ENCODE measurements at places on chromosomes 1 and 21.
A peak's percentile ranks its signal among the peaks of the same experiment; 100 is the strongest.

DNA sequence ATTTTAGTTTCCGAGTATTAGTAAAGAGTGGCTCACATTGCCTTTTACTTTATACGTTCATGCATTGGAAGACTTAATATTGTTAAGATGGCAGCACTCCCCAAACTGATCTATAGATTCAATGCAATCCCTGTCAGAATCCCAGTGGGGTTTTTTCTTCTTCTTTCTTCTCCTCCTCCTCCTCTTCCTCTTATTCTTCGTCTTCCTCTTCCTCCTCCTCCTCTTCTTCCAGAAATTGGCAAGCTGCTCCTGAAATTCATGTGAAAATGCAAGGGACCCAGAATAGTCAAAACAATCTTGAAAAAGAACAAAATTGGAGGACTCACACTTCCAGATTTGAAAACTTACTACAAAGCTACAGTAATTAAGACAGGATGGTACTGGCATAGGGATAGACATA is 23.2 kb upstream of the MACF1 start:
- DNase-seq, result no peak

DNA sequence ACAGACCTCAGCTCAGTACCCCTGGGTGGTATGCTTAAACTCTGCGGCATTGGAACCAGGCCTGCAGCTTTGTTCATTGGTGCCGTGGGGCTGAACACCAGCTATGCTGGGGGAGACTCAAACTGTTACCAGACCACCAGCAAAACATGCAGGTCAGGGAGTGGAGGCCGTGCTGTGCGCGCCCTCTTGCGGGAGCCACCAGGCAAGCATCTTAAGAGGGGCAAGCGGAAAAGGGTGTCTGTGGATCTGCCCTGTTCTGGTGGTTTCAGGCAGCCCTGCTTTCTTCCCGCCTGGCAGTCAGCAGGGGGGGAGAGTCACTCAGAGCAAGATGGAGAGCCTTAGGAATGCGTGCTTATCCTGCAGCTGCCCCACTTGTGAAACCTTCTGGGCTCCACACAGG is 276.9 kb upstream of the ZRANB2 start:
- DNase-seq, result no peak

DNA sequence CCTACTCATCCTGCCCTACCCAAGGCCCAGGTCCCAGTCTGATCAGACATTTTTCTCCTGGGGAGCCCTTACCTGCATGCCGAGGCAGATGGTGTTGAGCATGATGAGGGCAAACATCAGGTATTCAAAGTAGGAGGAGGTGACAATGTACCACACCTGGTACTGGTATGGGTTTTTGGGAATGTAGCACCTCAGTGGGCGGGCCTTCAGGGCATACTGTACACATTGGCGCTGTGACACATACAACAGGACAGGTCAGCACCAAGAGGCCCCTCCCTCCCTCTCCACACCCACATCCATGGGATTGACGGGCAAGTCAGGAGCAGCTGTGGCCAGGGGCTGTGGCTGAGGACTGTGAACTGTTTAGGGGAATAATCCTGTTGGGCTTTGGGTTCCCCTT is 37.1 kb upstream of the KIF21B start:
- no peak for DNase-seq

DNA sequence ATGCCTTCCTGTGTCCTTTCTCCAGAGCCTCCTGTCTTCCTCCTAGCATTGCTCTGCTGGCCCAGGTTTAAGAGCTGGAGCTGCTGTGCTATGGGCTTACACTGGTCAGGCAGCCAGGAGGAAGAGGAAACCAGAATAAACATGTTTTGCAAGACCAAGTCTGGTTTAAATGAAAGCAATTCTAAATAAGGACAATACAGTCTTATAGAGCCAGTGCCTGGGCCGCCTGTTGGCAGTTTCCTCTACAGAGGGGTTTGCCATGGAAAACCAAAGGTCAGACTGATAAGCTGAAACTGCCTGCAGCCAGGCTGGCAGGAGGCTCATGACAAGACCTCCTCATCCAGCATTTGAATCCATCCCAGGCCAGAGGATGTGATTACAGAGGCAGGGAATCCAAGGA is 92.9 kb upstream of the FGGY start:
- no peak for DNase-seq

DNA sequence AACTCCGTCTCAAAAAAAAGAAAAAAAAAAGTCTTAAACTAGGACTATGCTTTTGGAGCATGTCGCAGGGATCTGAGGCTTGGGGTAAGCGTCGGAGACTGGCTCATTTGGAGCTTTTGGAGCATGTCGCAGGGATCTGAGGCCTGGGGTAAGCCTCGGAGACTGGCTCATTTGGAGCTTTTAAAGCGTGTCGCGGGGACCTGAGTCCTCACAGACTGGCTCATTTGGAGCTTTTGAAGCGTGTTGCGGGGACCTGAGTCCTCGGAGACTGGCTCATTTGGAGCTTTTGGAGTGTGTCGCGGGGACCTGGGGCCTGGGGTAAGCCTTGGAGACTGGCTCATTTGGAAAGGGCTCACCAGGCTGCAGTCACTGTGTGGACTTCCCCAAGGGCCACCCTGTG is 13.6 kb upstream of the TSPEAR start:
- no peak for DNase-seq

- DNase-seq, result no peak
Measured at GRCh38 chr1:162386292-162387225, 5.0 kb downstream of the C1orf226 start.

GRCh38 chr1:159089184-159089791 is 12.7 kb upstream of the AIM2 start:
- no peak for DNase-seq

DNA sequence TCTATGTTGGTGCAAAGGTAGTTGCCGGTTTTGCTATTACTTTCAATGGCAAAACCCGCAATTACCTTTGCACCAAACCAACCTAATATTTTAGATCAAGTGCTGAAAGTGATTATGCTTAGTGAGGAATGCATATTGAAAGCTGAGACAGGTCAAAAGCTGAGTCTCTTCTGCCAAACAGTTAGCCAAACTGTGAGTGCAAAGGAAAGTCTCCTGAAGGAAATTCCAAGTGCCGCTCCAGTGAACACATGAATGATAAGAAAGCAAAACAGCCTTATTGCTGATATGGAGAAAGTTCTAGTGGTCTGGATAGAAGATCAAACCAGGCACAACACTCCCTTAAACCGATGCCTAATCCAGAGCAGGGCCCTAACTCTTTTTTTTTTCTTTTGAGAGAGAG is 83.1 kb upstream of the ERRFI1 start:
- no peak for DNase-seq

- DNase-seq, result peak; percentile 33
Measured at GRCh38 chr1:239951511-239952140, 140.1 kb upstream of the FMN2 start.

GRCh38 chr1:87979079-87979478 is 650.4 kb downstream of the LMO4 start:
- no peak for DNase-seq

- no peak for DNase-seq
Measured at GRCh38 chr21:42575111-42575510, 61.5 kb downstream of the SLC37A1 start.

DNA sequence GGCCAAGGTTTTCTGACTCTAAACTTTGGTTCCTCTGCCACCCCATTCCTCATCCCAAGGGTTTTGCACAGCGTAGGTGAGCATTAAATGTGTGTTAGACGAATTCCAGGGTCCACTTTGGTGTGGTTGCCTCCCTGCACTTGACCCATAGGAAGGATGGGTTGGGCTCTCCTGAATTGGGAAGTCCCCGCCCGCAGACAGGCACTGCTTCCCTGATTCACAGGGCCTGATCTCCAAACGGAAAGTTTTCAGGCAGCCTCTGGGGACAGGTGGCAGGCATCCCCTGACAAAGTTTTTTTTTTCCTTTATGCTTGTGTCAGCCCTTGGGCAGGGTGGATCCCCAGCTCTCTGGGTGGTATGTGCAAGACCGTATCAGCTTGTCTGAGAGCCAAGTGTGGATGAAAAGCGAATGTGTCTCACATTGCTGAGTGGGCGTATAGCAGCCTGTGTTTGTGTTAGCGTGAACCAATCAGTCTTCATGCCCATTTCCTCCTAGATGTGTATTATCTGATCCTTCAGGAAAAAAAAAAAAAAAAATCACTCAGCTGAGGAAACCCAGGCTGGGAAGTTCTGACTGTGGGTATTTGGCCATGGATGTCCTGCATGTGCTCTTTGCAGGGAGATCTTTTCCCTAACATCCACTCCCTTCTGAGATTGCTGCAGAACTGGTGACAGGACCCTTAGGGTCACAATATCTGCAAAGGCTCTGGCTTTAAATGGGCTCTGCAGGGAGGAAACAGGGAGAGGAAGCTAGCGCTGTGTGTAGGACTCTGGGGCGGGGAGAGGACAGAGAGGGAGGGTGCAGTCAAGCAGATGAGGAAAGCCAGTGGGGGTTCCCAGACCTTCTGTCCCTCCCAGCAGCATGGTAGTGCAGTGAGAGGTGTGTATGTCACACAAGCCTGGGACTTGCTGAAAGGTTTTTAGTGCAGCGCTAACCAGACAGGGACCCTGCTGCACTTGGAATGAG is 42.2 kb upstream of the TRABD2B start:
- DNase-seq, result peak; percentile 33

DNA sequence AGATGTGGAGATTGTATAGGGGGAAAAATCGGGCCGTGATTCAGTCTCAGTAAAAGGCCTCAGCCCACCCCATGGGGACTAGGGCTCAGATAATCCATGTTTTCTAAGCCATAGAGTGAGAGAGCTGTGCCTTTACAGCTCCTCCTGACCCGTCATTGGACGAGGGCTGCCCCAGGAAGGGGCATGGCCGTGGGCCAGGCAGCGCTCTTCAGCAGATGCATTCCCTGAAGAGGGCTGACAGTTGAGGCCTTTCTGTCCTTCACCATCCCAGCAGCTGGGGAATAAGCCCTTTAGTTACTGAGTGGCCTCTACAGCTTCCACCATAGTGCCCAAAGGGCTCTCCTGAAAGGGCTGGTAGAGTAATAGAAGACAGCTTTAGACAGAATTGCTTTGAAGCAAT is 57.2 kb downstream of the ST3GAL3 start:
- DNase-seq, result no peak

DNA sequence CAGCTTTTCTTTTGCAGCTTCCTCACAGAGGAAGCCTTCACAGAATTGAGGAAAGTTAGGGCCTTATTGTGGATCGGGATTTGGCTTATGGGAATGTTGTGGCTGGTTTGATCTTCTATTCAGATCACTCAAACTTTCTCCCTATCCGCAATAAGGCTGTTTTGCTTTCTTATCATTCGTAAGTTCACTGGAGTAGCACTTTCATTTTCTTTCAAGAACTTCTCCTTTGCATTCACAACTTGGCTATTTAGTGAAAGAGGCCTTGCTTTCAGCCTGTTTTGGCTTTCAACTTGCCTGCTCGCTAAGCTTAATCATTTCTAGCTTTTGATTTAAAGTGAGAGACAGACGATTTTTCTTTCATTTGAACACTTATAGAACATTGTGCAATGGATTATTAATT is 181.9 kb upstream of the B3GALT2 start:
- DNase-seq, result no peak

GRCh38 chr1:45913183-45913683 is 109.8 kb downstream of the MAST2 start:
- DNase-seq, result no peak

DNA sequence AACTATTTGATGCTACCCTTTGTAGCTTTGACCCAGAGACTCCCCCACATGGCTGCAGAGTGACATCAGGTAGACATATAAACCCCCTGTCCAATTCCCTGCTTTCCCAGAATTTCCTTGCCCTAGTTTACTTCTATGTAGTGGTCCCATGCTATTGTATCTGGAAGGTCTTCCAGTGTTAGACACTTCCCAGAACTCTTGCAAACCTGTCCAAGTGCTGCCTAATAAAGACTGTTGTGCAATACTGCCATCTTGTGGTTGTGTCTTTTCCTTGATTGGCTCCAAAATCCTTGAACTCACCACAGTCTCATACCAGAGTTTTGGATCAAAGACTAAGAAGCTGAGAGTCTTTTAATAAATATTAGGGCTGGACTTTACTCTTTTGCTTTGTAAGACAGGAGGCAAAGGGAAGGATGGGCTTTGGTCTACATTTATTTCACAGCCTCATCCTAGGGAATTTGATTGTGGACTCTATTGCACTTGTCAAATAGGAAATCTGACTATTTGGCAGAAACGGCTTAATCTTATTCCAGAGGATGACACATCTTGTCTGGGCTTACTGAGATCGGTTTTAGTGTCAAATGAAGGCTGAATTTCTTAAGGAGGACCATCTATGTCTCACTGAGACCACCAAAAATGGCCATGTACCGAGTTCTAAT is 169.9 kb downstream of the LRRC7 start:
- no peak for DNase-seq

GRCh38 chr1:18564676-18565075 is 66.0 kb upstream of the PAX7 start:
- no peak for DNase-seq

GRCh38 chr1:203520315-203520714 is 26.4 kb downstream of the OPTC start:
- DNase-seq, result no peak

- DNase-seq, result no peak
Measured at GRCh38 chr1:221632072-221632471, 109.8 kb downstream of the DUSP10 start.

- DNase-seq, result no peak
Measured at GRCh38 chr1:178739285-178740045, 14.4 kb downstream of the RALGPS2 start.

DNA sequence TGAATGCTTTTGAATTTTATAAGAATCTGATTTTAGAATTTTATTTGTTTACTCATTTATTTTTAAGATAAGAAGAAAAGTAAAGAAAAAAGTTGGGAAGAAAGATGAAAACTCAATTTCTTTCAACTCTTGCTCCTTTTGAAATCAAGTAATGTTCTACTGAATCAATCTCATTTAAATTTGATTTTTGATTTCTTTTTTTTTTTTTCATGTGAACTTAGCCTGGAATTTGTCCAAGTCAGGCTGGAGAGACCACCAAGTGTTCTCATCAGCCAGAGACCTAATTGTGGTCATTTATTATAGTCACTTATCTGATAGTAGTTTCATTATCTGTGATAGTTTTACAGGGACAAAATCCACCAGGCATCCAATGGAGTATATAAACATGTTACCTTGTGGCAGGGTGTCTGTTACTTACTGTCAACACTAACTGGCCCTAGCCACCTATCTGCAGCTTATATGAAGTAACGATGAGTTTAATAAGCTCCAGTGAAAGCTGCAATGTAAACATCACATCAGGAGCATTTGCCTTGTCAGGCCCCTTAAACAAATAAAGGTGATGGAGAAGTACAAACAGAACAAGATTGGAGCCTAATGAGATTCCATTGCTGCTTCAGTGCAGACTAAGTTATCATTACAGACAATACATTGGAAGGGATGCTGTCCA is 39.2 kb downstream of the HLX start:
- no peak for DNase-seq

Data from DMS79 treated with DMSO at 0.1 percent for 48 hours (cell line).